ENCODE measurements at places on chromosomes 16 and 17.
A peak's percentile ranks its signal among the peaks of the same experiment; 100 is the strongest.

DNA sequence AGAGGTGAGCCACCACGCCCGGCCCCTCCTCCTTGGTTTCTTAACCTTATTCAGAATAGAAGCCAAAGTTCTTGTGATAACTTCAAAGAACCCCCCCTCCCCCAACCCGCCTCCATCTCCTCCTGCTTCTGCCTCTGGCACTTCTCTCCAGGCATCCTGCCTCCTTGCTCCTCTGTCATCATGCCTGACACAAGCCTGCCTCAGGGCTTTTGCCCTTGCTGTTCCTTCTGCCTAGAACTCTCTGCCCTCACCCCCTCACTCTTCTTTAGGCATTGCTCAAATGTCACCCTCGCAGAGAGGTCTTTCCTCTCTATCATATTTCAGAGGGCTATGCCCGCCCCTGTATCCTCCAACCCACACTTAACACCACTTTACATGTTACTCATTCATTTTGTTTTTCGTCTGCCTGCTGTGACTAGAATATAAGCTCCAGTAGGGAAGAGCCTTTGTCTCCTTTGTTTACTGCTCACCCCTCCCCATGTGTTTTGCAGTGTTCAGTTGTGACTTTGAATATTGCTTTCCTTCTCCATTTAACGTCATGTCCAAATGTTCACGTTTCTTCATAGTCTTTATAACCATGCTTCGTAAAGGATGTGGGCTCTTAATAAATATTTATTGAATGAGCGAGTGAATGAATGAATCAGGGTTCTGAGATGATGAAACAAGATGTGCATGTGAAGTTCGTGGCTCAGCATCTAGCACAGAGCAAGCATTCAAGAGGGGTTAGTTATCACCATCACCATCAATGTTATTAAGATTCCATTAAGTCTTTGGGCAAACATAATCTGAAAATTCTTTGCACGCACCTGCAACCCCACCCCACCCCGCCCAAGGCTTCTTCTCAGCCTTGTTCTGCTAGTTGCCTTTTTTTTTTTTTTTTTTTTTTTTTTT lies 186.2 kb upstream of the WSCD1 start:
- DNase-seq = no peak

- DNase-seq = no peak
Measured at GRCh38 chr17:44915862-44916780, 821 bp upstream of the GFAP start.

- DNase-seq = no peak
Measured at GRCh38 chr16:27816561-27816960, 247.0 kb downstream of the GSG1L start.

DNA sequence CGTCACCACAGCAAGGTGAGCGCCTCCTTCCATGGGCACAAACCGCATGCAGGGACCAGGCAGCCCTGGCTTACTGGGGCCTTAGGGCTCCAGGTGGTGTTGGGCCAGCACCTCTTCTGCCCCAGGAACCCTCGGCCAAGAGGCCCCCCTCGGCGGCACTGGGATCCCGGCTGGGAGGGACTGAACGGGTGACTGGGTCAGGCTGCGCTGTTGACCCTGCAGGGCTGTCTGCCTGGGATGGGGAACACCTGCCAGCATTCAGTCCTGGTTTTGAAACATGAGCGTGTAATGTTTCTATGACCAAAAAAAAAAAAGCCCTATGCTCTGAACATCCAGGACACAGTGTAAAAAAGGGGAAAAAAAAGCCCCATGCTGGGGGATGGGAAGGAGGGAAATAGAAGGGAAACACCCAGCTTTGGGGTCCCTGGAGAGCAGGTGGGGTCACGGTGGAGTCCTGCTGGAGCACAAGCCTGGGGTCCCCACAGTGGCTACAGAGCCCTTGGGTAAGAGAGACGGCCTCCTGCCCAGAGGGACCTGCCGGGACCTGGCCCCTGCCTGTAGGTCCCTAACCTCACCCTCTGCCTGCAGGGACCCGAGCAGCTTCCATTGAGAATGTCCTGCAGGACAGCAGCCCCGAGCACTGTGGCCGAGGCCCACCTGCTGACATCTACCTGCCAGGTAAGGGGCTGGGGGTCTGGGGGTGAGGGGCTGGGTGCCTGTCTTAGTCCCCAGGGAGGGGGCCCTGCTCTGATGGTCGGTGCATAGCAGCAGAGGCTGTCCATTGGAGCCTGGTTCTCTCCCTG lies 9.9 kb upstream of the NUDT16L1 start:
- DNase-seq = no peak

DNA sequence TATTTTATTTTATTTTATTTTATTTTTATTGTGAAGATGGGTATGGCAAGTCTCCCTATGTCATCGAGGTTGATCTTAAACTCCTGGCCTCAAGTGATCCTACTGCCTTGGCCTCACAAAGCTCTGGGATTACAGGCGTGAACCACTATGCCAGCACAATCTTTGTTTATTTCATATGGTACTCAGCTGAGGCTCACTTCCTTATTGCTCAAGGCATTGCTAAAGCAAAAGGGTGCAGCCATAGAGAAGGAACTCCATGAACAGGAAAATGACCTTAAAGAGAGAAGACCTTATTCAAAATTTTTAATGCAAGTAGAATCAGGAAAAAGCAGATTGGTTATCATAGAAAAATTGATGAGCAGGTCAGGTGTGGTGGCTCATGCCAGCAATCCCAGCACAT lies 110.6 kb upstream of the RBBP6 start:
- no peak for DNase-seq

DNA sequence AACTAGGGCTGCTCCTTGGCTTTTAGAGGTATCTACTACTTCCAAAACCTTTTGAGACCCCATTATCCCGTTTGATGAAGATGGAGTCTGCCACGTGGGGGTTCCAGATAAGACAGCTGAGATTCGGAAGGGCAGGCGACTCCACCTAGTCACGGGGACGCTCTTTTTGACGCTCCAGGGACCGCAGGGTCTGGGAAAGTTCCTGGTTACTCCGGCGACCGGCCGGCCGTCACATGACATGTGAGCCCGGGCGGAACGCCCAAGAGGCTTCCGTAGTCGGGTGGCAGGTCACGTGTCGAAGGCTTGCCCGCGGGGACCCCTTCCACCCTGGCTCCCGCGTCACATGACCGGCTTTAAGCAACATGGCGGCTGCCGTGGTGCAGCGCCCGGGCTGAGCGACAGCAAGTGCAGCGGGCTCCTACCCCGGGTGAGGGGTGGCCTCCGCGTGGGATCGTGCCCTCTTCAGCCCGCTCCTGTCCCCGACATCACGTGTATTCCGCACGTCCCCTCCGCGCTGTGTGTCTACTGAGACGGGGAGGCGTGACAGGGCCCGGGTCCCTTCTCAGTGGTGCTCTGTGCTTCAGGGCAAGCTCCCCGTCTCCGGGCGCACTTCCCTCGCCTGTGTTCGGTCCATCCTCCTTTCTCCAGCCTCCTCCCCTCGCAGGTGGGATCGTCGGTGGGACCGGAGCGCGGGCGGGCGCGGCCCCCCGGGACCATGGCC lies at the start of gene SPNS1:
Gene SPNS1 (plus strand): TSS at position 342 of the 721 bp plus-strand sequence. CDS start 374 bp downstream, at position 716.
- DNase-seq = peak; percentile 99

GRCh38 chr17:53950858-53951250 lies 128.1 kb downstream of the KIF2B start:
- no peak for DNase-seq

- no peak for DNase-seq
Measured at GRCh38 chr17:68560966-68561720, 40.0 kb downstream of the FAM20A start.

DNA sequence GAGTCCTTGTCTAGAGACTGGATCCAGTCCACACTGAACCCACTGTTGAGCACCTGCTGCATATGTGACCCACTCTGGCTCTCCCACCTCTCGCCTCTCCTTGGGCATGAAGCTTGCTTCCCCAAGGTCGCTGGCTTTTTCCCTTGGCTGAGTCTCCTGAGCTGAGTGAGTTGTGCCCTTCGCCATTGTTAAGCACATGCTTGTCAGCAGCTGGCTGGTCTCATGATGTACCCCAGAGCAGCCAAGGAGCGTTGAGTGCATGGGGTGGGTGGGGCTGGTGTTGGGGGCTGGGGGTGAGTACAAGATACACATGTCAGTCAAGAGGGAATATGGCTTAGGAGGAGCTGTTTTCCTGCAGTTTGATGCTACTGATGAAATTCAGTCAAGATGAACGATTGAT lies 165.6 kb downstream of the SNX29 start:
- DNase-seq = no peak

GRCh38 chr17:40097087-40097486 lies 3.3 kb downstream of the NR1D1 start:
- DNase-seq = no peak

Measured in AG08396 (cell line).